ENCODE measurements at places on chromosomes 3 and 15.

GRCh38 chr3:5057272-5057671 lies 64.8 kb upstream of the ARL8B start:
- no peak for DNase-seq

DNA sequence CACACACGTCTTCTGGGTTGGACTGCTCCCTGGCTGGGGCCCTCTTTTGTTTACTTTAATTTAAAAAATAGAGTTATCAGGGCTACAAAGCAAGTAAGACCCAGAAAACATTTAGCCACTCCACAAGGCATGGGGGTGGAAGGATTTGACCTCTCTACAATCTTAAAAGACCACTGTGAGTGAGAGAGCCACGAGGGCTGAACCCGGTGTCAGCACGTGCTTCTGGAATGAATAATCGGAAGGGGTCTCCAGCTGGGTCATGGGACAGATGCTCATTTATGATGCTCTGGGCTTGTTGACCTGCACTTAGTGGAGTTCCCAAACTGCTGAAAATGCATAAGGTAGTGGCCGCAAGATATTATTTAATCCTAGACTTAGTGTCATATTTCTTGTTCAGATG lies 52.4 kb downstream of the EIF4E3 start:
- no peak for DNase-seq

DNA sequence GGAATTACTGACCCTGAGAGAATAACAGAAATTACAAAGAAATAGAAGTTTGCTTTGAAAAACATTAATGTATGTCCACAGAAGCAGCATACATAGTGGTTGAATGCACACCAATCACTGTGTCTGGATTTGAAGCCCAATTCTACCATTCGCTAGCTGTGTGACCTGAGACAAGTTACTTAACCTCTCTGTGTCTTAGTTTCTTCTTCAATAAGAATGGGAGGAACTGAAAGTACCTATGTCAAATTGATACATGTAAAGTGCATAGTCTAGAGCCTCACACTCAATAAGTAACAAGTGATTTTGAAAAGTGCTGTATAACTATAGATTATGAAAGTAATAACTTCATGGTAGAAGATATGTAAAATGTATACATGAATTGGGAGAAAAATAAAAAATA lies 457.8 kb downstream of the FOXP1 start:
- no peak for DNase-seq

- no peak for DNase-seq
Observed at GRCh38 chr3:114089675-114090074, 33.1 kb downstream of the QTRT2 start.

DNA sequence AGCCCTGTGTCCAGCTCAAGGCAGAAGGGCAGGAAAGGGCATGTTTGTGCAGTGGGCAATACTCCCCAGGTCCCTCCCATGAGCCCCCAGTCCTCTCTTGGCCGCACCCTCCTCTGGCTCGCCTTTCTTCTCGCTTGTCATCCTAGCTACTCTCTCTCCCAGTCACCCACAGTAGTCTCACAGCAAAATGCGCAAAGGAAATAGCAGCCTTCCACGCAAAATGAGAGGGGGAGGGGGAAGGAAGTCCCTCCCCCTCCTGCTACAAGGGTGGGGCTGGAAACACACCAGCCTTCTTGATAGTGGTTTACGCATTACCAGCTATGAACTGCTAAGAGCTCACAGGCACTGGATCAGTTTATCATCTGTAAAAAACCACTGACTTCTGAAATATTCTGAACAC lies 83.8 kb downstream of the GADL1 start:
- DNase-seq = no peak

DNA sequence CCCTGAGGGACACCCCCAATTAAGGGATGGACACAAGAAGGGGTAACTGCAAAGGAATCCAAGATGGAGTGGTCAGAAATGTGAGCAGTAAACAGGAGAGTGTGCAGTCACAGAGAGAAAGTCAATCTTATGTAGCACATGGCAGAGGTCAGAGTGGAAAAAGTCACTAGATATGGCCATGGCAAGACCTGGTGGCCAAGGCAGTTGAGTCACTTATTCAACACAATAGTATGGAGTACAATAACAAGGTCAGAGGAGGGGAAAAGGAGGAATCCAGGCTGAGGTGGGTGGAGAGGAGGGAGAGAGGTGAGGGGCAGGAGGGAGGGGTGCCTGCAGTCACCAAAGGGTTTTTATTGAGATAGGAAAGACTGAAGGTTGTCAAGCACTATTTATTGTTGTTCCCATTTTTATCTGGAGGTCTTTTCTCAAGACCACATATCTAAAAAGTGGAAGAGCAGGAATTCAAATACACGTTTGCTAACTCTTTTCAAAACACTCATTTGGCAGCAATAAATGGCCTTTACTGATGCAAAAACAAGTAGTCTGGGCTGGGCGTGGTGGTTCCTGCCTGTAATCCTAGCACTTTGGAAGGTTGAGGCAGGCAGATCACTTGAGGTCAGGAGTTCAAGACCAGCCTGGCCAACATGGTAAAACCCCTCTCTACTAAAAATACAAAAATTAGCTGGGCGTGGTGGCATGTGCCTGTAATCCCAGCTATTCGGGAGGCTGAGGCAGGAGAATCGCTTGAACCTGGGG lies 53.3 kb upstream of the ARHGEF3 start:
- no peak for DNase-seq

DNA sequence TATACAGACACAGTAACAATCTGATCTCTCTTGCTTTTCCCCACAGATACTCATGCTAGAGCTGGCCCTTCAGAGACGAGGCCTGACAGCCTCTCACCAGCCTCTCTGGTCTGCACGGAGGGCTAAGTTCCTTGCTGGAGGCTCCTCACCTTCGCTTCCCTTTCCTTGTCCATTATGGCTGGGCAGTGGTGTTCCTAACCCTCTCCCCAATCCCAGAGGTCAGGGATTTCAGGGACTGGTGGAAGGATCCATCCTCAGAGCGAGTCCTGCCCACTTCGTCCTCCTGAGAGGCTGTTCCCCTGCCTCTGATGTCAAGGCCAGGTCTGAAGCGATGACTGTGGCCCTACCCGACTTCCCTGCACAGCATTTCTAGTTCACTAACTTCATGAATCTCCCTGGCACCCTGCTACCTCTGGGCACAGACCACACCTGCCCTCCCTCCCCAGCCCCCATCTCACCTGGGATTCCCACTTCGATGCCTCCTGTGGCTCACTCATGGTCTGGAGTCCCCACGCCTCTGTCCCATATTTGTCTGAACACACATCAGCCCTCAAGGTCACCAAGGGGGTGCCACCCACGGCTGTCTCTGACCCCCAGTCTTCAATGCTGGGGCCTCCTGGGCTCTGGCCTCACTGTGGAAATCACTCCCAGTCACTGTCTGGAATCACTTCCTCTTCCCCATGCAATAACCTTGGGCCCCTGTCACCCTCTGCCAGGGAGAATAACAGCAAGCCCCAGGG lies 124.9 kb upstream of the PRR20G start:
- DNase-seq = no peak

GRCh38 chr15:62550106-62550505 lies 385.0 kb upstream of the C2CD4B start:
- no peak for DNase-seq

DNA sequence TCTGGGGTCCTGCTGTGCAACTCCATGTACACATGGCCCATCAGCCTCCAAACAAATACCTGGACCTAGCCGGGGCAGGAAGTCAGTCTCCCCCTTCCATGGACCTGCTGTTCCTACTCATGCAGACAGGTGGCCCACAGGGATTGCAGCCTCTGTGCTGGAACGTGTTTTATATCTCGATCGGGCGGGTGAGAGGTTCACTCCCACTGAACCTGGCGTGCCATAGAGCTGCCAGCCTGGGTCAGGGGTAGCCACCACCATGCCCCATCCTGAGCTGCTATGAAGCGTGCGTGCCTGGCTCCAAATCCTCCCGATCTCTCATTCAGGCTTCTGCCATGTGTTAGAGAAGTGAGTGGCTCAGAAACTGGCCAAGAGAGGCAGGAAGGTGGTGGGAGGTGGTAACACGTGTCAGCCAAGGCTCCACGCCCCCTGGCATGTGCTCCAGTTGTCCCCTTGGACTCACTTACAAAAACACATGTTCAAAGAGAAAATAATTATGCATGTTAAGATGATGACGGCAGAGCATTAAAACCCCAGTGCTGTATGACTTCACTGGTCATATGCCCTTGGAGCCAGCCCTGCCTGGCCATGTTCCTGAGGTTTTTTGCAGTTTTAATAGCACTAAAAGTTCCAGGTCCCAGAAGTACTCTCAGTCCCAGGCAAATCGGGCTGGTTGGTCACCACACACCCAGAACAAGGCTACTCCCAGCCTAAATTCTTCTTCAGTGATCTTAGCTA lies 30.6 kb downstream of the CTSH start:
- DNase-seq = no peak

GRCh38 chr3:165742351-165742750 lies 94.9 kb downstream of the BCHE start:
- no peak for DNase-seq

DNA sequence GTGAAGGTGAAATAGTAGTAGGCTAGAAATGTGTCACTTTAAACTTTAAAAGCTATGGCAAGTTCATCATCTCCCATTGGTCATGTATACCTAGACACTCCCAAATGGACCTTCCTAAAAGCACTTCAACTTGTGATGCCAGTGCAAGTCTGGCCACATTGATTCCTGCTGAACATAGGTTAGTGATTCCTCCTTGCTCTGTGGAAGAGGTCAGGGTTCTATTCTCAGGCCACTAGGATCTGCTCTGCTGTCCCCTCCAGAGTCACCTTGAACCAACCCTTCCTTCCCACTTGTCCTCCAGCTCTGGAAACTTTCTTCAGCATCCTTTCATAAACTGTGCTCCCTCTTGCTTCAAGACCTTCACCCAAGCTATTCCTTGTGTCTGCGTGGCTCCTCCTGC lies 301.7 kb downstream of the RPLP1 start:
- DNase-seq = no peak

- no peak for DNase-seq
Observed at GRCh38 chr3:51311055-51311454, 74.0 kb upstream of the MANF start.

GRCh38 chr3:184384342-184384741 lies 4.5 kb downstream of the CHRD start:
- no peak for DNase-seq

- no peak for DNase-seq
Observed at GRCh38 chr3:178420033-178420432, 116.2 kb upstream of the KCNMB2 start.

GRCh38 chr15:31256378-31257265 lies 70.0 kb upstream of the KLF13 start:
- DNase-seq = no peak
